ENCODE measurements at places on chromosomes 11 and 22. TPM values are rescaled to one million over a fixed set of nuclear protein-coding genes. Genes with fewer than 3 reads are reported as not detected.

The CABP4 gene
- total RNA-seq, result not detected

The ZNF280B gene
- 0.11 TPM for total RNA-seq

- DNase-seq, result no peak
Observed at GRCh38 chr11:130163346-130164220, 4.0 kb downstream of the ST14 start.

The PRR14L gene
- total RNA-seq, result 34.1 TPM

The EMID1 gene
- not detected for total RNA-seq

The SPINDOC gene
- 15.3 TPM for total RNA-seq

GRCh38 chr11:75793966-75794365, 21.0 kb upstream of the UVRAG start:
- DNase-seq, result no peak

Data from GM23248 (cell line).